Stimulated activated CD8-positive, alpha-beta memory T cell treated with anti-CD3 and anti-CD28 coated beads, Interleukin-4, amount 100 ng/mL, for 4 hours (primary cell): ENCODE measurements at places on chromosomes 12 and 14.

- DNase-seq, result no peak
Observed at GRCh38 chr12:62895351-62895877, 39.5 kb downstream of the PPM1H start.

DNA sequence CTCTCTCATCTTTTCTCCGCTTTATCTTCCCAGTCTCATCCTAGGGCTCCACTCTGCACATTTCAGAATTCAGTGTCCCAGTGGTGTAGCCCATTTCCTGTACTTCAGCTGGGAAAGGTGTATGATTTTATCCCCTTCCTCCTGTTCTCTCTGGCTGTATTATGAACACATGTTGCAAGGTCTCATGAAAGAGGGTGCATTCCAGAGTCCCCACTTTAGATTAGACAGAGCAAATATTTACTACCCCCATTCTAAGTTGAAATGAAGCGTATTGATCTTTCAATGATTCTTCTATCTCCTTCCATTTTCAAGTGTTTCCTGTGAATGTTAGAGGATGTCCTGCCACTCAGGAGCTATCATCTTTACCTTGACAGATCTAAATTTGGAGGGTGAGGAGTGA lies 123.2 kb downstream of the WIF1 start:
- no peak for DNase-seq

DNA sequence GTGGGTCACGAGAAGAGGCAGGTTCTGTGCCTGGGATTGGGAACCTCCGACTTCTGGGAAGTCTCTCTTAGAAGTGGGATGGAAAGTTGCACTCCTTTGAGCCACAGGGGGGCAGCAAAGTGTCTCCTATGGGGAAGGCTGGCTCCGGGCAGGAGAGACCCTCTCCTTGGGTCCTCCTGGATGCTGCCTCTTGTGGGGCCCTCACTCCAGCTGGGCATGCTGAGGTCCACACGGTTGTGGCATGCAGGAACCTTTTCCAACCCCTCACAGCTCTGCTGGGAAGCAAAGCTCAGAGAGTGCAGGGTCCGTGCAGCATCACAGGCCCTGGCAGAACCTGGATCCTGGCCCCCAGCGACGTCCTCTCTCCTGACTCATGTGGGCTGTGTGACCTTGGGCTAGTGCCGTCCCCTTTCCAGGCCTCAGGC lies 17.4 kb downstream of the SDSL start:
- DNase-seq, result no peak

DNA sequence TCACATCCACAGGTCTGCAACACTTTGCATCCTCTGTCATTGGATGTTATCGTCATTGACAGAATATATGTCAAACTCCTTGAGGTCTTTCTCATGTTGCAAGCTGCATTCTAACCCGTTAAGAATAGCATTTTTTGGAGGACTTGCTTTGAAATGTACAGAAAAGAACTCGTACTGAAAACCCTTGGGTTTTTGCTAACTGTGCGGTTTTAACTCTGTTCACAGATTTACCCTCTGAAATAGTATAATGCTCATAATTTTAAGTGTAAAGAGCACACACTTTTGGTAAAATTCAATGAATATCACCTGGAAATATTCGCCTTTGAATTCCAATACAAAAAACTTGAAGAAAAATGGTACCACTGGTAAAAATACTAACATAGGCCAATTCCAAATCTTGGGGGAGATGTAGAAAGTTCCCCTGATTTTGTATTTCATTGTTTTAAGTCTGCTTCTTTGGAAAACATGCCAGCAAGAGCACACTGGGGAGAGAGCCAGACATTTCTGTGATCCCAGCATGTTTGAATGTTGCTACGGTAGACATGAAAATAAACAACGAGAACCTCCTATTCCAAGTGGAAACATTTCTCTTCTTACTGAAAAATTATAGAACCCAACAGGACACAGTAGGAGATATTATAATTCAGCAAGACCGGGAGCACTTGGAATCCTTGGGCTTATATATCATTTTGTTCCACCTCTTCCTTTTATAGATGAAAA lies 446.0 kb downstream of the AEBP2 start:
- no peak for DNase-seq

GRCh38 chr12:6921996-6922946 lies 5.5 kb upstream of the ATN1 start:
- no peak for DNase-seq

GRCh38 chr14:50520947-50521815 lies 11.2 kb downstream of the MAP4K5 start:
- no peak for DNase-seq

GRCh38 chr12:5570416-5570815 lies 138.5 kb downstream of the NTF3 start:
- DNase-seq, result no peak

GRCh38 chr14:66395300-66395699 lies 90.9 kb upstream of the CCDC196 start:
- DNase-seq, result no peak

GRCh38 chr14:64602826-64603225 lies 53.1 kb downstream of the PPP1R36 start:
- no peak for DNase-seq

DNA sequence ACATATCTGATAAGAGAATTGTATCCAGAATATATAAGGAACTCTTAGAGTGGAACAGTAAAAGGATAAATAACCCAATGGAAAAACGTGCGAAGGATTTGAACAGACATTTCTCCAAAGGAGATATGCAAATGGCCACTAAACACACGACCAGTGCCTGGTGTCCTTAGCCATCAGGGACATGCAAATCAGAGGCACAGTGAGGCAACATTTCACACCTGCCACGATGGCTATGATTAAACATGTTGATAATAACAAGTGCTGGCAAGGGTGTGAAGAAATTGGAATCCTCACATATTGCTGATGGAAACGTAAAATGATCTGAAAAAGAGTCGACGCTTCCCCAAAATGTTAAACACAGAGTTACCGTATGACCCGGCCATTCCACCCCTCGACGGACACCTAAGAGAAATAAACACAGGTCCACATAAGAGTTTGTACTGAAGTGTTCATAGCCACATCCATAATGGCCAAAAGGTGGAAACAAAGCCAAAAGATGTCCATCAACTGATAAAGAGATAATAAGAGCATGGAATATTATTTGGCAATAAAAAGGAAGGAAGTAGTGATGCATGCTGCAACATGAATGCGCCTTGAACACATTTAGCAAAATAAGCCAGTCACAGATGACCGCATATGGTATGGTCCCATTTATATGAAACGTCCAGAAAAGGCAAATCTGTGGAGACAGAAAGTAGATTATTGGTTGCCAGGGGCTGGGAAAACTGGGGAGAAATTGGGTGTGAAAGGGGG lies 6.3 kb upstream of the TMEM121 start:
- no peak for DNase-seq

- DNase-seq, result no peak
Observed at GRCh38 chr12:65306366-65307168, 28.1 kb downstream of the MSRB3 start.

DNA sequence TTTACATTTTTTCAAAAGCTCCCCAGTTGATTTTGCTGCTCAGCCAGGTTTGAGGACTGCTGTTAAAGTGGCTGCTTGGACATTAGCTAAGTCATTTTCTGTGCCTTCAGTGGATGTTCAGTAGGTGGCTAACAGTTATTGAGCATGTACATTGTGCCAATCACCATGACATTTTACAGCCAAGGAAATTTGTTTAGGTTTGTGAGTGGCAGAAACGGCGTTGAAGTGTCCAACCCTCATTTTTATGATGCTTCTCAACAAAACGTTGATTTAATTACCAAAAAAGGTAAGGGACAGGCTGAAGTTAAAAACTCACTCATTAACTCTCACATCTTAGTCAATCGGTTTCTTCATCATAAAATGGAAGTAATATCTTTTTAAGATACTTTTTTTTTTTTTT lies 37.0 kb upstream of the LRIG3 start:
- DNase-seq, result no peak

GRCh38 chr12:70739756-70740155 lies 102.5 kb upstream of the PTPRB start:
- DNase-seq, result no peak

DNA sequence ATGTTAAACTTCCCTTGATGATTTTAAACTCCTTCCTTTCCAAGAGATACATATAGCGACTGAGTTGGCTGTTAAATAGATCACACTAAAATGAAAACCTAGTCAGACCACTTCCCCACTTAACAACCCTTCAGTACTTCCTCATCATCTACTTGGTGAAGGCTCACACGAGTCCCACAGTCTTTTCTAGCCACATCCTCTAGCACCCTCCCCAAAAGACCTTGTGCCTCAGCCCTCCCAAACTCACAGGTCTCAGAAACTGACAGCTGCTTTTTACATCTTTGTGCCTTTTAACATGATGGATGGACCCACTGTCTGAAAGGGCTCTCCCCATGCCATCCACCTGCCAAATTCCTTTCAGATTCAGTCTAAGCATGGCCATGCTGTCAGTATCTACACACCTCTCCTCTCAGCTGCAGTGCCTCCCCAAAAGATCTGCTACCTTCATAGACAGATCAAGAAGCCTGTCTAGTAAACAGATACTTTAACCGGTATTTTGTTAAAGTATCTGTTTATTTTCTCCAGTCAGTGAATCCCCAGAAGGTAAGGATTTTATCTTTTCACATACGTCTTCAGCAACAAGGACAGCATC lies 65.1 kb upstream of the GPHB5 start:
- peak; percentile 7 for DNase-seq

DNA sequence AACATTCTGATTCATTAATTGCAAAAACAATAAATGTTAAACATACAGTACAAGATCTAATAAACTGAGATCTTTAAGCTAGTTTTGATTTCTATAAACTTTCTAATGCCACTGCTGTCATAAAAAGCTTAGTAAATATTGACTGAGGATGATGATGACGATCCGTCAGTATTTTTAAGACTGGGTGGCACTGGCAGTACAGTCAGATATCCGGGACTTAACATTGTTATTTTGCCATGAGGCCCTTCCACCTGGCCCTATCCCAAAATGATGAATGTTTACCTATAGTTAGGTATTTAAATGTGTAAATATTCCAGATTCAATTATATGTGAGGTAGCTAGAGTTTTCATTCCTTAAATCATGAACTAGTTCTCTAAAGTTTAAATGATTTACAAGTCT lies 158.5 kb downstream of the FOXA1 start:
- no peak for DNase-seq

GRCh38 chr12:69595689-69596088 lies 10.4 kb downstream of the CCT2 start:
- no peak for DNase-seq

DNA sequence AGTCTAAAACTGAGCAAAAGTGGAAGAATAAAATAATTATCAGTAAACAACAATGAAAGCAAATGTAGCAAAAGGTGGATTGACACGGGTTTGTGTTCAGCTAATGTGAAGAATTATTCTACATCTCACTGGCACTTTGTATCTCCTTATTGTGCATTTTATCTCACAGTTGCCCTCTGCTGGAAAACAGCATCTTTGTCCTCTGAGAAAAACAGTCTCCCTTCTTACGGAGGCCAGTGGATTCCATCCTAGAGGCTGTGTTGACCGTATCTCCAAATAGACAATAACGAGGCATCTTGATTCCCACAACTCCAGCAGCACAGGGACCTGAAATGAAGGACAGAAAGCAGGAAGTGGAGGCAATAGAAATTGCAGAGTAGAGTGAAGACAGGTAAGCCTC lies 51.3 kb upstream of the PLBD1 start:
- no peak for DNase-seq

DNA sequence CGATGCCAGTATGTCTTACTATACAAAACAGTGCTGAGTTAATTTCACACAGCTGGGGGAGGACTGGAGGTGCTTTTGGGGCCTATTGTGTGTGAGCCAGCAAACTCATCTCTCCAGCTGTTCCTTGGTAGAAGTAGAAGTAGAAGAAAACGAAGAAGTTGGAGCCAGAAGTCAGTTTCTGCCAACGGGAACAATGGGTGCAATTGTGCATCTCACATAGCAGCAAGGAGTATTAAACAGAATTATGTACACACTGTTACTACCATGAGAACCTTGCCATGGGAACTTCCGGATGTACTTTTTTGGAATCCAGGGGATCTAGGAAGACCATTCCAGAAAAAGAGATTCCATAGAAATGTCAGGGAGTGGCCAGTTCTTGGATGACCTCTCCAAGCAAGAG lies 88.6 kb downstream of the VCPKMT start:
- DNase-seq, result no peak

GRCh38 chr12:103908877-103909276 lies 21.3 kb upstream of the HSP90B1 start:
- no peak for DNase-seq

- DNase-seq, result no peak
Observed at GRCh38 chr12:8483079-8483478, 27.3 kb downstream of the CLEC6A start.

DNA sequence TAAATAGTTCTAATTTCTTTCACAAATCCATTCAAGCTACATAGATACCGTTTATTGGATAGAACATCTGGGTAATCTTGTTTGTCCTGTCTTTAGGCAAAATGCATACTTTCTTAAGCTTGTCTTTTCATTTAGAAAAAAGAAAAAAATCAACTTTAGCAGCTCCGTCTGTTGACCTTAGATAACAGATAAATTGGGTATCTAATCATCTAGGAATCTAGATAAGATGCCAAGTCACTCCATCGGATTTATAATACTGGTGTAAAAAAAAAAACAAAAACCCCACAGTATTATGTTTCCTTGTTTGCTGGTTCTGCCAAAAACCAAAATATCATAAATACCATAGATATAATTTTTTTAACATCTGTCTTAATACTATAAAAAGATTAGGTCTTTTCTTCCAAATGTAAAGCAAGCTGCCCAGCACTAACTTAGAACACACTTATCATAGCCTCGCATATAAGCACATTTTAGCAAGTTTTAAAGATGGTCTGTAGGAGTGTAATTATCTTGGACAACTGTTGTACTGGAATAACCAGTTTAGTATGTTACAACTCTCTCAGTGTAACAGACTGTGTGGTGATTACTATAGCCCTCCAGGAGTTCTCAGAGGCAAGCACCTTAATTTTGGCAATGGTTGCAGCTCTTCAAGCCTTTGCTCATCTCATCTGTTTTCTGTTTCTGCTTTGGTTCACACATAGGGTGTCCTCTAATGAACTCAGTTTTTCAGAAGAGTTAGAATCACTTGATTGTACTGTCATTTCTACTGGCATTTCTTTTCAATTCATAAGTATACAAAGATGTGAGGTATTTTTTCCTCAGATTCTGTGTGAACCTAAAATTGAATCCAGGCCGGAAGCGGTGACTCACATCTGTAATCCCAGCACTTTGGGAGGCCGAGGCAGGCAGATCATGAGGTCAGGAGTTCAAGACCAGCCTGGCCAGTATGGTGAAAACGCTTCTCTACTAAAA lies 83.1 kb downstream of the ANO6 start:
- DNase-seq, result no peak

- no peak for DNase-seq
Observed at GRCh38 chr12:104064842-104065427, 604 bp downstream of the HCFC2 start.

DNA sequence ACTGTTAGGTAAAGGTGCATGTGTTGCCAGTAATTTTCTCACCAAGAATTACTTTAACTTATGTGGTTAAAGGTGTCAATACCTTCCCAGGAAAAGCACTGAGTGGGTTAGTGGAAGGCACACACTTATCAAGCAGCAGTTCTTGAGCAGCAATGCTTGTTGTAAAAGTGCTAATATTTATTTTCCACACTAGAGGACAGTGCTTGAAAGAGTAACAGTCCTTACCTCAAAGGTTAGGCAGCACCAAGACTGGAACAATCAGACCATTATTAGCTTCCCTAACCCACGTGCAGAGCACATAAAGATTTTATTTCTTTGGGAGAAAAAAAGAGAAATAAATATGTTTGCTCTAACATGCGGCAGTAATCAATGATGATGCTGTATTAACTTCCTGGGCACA lies 48.8 kb upstream of the KRR1 start:
- no peak for DNase-seq

- no peak for DNase-seq
Observed at GRCh38 chr14:85387181-85387580, 142.8 kb upstream of the FLRT2 start.
